NCI-H187 (cell line): ENCODE measurements at places on chromosomes 2 and 18.

GRCh38 chr2:227325839-227326195, 766 bp downstream of the MFF start:
- no peak for DNase-seq

DNA sequence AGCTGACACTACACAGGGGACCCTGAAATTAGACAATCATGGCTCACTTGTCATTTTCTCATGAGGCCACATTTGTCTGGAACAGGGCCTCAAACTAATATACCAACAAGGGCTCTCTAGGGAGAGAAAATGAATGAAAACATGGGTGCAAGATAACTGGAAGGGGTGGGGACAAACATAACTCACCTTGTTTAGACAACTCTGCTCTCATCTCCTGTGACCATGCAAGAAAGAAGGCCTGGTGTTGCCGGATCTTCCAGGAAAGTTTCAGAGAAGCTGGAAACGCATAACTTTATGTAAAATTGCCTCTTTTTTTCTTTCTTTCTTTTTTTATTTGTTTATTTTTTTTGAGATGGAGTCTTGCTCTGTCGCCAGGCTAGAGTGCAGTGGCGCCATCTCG, 80.4 kb upstream of the SPRED2 start:
- DNase-seq, result no peak

DNA sequence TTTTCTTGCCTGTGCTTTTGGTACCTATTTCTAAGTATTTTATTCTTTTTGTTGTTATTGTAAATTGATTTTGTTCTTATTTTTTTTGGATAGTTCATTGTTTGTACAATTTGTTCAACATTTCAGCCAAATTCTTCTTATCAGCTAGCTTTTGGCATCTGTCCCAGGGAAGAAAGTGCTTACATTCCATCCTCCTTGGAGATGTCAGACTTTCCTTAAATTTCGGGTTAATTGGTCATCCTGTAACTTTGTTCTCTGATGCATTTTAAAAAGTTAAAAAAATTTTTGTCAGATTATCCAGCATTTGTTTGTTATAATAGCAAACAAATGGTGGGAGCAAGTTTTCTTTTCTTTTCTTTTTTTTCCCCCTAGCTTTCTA, 60.3 kb downstream of the PTH2R start:
- DNase-seq, result no peak

GRCh38 chr2:42886921-42887320, 94.5 kb upstream of the HAAO start:
- no peak for DNase-seq

DNA sequence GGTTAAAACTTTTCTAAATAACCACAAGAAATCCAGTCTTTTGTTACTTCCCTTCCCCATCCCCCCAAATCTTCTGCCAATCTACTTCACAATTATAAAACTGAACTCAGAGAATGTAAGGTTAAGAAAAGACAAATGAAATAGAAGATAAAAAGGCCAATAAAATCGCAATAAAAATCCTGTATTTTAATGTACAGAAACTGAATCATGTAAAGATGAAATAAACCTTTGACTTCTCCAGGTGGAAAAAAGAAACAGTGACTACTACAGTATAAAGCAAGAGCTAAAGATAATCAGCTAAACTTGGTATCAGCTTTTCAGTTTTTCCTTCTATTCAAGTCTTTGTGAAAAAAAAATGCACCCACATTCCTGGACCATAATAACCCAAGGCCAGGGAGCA, 1.7 kb downstream of the SYT4 start:
- DNase-seq, result no peak

DNA sequence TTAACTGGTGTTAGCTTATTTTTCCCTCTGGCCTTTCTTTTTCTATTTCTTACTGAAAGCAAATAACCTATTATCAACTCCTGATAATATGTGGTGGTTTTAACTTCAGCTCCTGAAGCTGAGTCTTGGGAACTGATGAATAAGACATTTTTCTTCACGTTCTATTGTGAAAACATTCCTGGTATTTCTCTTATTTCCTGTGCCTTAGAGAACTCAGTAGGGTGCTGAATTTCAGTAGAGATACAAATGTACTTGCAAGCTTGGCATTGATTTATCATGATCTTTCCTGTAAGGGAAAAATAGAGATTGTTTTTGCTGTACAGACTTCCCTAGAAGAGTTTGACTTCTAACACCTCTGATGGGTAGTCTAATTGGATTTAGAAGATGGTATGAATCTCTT, 52.8 kb upstream of the DCC start:
- DNase-seq, result no peak

- no peak for DNase-seq
These were observed 23.3 kb downstream of the SPTBN1 start for GRCh38 chr2:54479424-54479823.

GRCh38 chr2:121664086-121664485, 14.8 kb upstream of the CLASP1 start:
- no peak for DNase-seq

GRCh38 chr2:171432206-171432968, 1.4 kb downstream of the METTL8 start:
- DNase-seq, result no peak

DNA sequence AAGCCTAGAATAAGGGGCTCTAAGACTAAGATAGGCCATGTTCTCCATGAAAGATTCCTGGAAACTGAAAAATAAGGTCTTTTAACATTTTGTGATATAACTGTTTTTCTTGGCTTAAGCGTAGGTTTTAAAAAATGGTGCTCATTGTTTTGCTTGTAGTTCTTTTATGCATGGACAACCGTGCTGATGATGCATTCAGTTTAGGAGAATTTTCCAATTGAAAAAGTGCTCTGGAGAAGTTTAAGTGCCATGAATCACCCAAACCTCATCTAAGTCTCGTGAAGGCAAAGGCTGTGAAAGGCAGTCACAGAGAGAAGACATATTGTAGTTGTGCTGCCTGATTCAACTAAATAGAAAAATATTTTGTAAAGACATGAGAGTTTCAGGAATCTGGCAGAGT, 111.8 kb upstream of the GAREM1 start:
- DNase-seq, result no peak

DNA sequence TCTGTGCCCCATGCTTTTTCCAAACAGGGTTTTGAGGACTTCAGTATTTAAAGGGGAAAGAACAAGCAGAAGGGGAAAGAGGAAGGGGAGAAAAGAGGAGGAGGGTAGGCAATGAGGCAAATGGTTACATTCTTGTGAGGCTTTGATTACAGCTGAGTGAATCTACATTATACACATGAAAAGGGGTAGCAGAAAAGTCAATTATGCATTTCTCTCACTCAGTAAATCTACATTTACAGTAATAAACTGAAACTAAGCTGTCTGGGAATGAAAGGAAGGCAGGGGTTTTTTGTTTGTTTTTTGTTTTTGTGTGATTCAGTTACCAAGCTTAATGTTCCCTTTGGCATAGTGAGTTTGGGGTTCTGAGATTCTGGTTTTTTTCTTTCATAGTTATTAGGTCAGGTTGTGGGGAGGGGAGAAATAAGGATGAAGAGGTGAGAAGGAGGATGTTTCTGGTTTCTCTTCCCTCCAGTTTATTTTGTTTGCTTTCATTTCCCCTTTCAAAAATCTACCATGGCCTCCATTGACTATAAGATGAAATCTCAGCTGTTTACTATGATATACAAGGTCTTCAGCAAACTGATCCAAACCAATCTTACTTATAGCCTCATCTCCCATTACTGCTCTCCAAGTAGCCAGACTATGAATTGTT, 18.7 kb downstream of the C18orf63 start:
- DNase-seq, result no peak
